ENCODE measurements at places on chromosomes 11 and 22. TPM values are rescaled to one million over a fixed set of nuclear protein-coding genes. Genes with fewer than 3 reads are reported as not detected.

NNMT gene
- total RNA-seq = 97.5 TPM

XKR3 gene
- total RNA-seq = not detected

IGSF9B gene
- 0.15 TPM for total RNA-seq

BRSK2 gene
- 0.23 TPM for total RNA-seq

RNF214 gene
- 6.5 TPM for total RNA-seq

CD44 gene
- 963 TPM for total RNA-seq

All from hair follicular keratinocyte (primary cell).